Renal pelvis (tissue), 12 donors: ENCODE measurements at places on chromosomes 4 and X.

GRCh38 chr4:11701966-11702725, 273.5 kb upstream of the HS3ST1 start:
- DNase-seq, result no peak

DNA sequence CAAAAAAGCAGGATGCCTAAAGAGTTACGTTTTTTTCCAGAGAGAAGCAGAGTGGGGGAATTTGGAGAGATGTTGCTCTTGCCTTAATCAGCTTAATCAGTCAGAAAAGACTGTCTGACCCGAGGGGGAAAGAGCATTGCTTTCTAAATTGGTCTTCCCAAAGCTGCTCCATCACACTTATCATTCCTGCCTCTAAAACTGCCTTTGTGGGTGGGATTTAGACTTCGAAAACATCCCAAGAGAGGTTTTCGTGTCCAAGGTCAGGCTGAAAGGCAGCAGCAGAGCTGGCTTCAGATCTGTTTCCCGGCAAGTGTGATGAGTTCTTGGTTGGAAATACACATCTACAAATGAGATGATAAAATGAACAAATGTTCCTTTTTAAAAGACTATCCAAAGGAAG, 155.2 kb downstream of the SH2D1A start:
- no peak for DNase-seq

- DNase-seq, result no peak
Measured at GRCh38 chr4:52643785-52644244, 15.3 kb downstream of the USP46 start.

- no peak for DNase-seq
Measured at GRCh38 chrX:69119122-69119521, 46.1 kb downstream of the PJA1 start.

GRCh38 chr4:2859514-2859913, 15.9 kb downstream of the ADD1 start:
- DNase-seq, result no peak

GRCh38 chr4:25159837-25160713, at the start of gene SEPSECS:
Gene SEPSECS, minus strand, starts transcription at chr4:25160449. Its CDS starts 80 bp downstream, at chr4:25160369.
- DNase-seq, result peak; percentile 98

- DNase-seq, result no peak
Measured at GRCh38 chr4:12122316-12122715, 693.6 kb upstream of the HS3ST1 start.

DNA sequence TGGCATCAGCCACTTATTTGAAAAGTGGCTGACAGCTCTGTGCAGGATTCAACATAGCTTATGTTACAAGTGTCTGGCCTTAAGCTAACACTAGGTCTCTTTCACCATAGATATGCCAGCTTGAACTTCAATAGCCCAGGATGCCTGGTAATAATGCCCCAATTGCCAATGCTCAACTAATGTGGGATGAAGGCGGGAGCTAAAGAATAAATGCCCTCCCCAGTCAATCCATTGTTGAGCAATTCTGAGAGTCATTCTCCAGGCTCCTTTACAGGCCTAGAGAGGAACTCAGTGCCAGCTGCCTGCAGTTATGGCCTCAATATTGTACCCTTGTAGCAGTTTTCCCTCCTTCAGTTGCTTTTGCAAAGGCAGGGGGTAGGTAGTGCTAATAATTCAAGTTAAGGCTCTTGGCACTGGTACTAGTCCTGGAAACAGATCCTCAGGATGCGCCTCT, 460.2 kb downstream of the GABRG1 start:
- no peak for DNase-seq

- no peak for DNase-seq
Measured at GRCh38 chr4:137881641-137882040, 349.3 kb upstream of the PCDH18 start.

- no peak for DNase-seq
Measured at GRCh38 chr4:26343038-26343398, 22.2 kb downstream of the RBPJ start.

DNA sequence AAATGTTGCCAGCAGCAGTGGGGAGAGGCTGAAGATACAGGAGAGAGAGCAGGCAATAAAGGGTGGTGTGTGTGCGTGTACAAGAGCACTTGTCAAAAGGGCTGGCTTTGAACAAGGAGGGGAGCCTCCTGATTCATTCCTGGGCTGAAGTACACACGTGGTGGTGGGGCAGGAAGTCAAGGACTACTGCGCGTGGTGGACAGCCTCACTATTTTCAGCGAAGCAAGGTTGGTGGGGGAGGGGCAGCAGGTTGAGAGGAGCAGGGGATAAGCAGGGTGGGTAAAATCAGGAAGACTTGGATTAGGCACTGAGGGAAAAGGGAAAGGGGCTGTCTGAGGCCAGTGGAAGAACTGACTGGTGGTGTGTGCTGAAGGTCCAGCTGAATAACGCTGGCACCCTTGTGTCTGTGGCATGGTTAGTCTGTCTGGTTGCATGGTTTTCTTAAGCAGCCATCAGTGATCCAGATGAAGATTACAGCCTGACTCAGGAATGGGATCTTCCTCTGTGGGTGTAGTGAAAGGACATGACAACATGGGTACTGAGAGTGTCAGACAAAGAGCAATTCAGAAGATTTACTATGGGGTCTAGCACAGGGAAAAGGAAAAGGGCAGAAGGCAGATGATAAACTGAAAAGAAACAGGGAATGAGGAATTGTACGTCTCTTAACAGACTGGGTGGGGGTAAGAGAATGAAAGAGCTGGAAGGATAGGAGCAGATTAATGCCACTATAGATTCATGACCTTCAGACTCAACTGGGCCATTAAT, 149.8 kb downstream of the CHM start:
- no peak for DNase-seq

DNA sequence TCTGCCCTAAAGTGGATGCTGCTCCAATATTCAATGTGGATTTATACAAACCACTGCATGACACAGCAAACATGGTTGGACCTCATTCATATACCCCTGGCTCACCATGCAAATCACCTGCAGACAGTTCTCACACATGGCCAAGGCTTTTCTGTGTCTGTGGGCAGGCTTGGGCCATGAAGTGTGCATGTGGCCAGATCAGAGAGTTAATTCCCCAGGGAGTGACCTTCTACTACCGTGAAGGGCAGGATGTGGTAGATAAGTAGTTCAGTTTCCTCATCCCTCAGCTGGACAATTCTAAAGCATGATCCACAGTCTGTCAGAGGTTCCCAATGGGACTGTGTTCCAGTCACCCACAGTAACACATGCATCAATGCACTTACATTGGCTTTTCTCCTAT, 24.6 kb upstream of the BCLAF3 start:
- DNase-seq, result no peak

DNA sequence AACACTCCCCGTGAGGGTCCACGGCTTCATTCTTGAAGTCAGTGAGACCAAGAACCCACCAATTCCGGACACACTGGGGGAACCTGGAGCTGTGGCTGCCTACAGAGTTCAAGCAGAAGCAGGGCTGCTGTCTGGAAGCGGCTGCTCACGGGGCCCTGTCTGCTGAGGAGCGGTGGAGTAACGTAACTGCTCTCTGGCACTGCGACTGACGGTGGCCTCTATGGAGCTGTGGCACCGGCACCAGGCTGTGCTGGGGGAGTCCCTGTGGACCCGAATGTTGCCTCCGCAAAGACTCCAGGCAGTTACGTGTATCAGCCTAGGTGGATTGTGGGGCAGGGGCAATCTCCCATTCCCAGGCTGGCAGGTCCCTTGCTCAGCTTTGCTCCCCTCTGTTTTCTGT, 703.3 kb upstream of the FRG1 start:
- no peak for DNase-seq
